ENCODE measurements at places on chromosomes 2 and 18.
A peak's percentile ranks its signal among the peaks of the same experiment; 100 is the strongest.

DNA sequence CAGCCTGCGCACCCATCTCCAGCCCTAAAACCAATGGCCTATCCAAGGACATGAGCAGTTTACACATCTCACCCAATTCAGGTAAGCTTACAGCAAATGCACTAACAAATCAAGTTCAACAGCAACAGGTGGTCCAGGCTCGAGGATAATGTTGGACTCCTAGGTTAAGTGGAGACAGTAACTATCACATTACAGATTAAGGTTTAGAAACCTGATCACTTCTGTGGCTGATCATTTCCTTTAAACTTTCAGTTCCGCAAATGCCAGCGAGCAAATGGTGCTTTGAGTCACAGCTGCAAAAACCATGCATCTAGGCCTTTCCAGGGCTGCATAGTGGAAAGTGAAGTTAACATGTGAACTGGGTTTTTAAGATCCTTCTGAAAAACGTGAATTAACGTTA lies 259.4 kb downstream of the GBX2 start:
- DNase-seq, result peak; percentile 55

DNA sequence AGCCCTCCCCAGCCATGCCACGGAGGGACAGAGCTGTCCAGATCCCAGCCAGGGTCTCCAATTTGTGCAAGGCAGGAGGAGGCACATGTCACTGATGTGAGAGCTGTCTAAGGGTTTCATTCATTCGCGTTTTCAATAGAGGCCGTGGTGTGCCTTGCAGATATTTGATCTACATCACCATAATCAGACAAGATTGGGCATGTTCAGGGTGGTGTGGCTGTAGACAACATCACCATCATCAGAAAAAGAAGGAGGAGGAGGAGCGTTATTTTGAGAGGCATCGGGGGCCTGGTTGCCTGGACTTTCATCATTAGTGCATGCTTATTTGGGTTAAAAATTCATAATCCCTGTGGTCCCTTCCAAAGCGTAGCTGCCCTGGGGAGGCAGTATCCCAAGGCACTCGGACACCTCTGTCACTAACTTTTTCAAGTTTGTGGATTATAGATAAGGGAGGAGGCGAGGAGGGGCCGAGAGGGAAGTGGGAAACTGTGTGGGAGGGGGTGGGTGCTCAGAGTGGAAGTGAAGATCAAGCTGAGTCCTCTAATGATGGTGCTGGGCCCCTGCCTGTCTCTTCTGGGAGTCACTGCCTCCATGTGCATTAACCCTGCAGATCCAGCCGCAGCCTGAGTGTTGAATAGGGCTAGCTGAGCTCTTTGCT lies 194.1 kb downstream of the CTIF start:
- no peak for DNase-seq

DNA sequence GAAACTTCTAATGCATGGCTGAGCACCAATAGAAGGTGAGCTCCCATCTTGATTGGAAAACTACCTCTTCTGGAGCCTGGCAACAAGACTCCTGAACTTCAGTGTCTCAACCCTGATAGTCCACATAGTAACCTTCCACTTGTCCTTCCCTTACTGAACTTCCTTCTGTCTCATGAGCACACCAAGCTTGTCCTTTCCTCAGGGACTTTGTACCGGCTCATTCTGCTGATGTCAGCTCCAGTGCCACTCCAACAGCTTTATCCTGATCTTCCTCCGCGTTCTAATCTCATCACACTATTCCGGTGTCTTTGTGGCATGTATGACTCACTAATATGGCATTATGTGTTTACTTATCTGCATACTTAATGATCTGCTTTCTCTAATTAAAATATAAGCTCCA lies 862.0 kb upstream of the ID2 start:
- no peak for DNase-seq

DNA sequence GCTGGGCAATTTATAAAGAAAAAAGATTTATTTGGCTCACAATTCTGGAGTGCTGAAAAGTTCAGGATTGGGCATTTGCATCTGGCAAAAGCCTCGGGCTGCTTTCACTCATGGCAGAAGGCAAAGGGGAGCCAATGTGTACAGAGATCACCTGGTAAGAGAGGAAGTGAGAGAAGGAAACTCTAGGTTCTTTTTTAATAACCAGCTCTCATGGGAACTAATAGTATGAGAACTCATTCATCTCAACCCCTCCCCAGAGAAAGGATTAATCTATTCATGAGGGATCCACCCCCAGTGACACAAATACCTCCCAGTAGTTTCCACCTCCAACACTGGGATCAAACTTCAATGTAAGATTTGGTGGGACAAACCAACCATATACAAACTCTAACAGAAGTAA lies 129.0 kb downstream of the EVA1A start:
- DNase-seq, result no peak

- no peak for DNase-seq
These were observed 40.5 kb downstream of the MYO3B start for GRCh38 chr2:170218456-170218855.

DNA sequence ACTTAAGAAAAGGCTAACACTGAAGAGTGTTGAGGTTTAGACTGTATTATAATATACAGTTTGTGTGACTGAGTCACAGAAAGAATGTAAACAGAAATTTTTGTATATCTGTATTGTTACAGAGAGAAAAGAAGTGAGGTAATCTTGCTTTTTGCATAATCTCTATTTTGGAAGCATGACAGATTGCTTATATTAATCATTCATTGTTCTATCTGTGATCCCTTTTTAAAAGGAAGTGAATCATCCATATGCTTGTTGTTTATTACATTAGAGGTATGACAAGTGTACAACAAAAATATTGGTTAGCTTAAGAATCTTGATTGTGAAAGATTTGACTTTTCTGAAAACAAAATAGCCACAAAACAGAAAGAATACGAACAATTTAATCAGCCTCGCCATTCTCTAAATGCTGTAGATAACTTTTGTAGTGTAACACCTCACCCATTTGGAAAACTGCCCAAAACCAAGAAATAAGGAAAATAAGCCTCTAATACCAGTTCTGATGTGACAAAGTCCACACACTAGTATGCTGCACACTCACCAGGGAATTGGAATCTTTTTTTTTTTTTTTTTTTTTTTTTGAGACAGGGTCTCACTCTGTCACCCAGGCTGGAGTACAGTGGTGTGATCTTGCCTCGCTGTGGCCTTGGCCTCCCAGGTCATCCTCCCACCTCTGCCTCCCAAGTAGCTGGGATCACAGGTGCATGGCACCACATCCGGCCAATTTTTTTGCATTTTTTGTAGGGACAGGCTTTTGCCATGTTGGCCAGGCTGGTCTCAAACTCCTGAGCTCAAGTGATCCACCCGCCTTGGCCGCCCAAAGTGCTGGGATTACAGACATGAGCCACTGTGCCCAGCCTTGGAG lies 91.5 kb upstream of the LPIN2 start:
- DNase-seq, result no peak

DNA sequence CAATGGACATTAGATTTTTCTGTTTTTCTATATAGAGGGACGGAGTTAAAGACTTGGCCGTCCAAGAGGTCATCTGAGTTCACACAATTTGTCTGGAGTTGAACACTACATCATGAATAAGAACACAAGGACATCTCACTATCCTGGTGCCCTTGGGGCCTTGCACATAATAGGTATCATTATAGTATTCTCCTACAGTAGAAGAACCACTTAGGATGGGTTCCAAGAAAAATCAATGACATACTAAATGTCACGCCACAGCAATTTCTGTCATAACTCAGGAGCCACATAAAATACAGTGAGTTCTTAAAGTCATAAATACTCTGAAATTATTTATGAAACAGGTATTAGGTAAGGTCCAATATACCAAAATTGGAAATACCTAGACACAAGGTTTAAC lies 154.4 kb downstream of the NCKAP5 start:
- DNase-seq, result no peak

- no peak for DNase-seq
These were observed 288.5 kb downstream of the AGPS start for GRCh38 chr2:177680866-177681712.

GRCh38 chr2:3264010-3264744 lies 113.4 kb downstream of the EIPR1 start:
- no peak for DNase-seq

DNA sequence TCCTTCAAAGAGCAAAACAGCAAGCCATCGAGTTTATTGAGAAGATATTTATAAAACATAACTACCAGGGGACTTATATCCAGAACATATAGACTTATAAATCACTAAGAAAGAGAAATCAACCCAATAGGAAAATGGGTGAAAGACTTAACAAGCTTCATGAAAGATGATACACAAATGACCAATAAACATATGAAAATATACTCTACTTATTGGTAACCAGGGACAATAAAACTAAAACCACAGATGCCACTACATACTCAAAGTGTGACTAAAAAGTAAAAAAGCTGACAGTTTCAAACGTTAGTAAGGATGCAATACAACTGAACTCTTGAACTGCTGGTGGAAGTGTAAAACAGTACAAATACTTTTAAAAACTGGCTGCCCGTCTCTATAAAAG lies 154.3 kb downstream of the TMEM163 start:
- DNase-seq, result no peak

DNA sequence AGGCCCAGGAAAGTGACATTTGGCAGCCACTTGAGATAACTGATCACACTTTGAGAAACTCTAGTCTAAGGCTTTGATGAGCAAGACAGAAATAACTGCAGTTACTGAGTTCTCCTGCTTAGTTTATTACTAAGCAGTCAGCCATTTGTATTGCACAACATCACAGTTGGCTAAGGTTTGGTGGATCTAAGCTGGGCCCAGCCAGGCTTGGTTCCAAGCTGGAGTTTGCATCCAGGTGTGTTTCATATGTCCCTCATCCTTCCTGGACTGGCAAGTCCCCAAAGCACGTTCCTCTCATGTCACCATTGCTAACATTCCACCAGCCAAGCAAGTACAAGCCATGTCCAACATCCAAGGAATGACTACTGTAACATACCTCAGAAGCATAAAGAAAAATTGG lies 71.3 kb upstream of the ZNF532 start:
- DNase-seq, result no peak

- no peak for DNase-seq
These were observed 48.1 kb upstream of the CNOT11 start for GRCh38 chr2:101204400-101205115.

GRCh38 chr2:223591596-223591995 lies 10.6 kb downstream of the SCG2 start:
- no peak for DNase-seq

GRCh38 chr18:10926621-10927161 lies 222.7 kb downstream of the PIEZO2 start:
- peak; percentile 24 for DNase-seq

GRCh38 chr2:111701266-111701665 lies 182.7 kb downstream of the ANAPC1 start:
- DNase-seq, result no peak

- DNase-seq, result no peak
These were observed 15.7 kb downstream of the DYNC1I2 start for GRCh38 chr2:171702781-171703556.

DNA sequence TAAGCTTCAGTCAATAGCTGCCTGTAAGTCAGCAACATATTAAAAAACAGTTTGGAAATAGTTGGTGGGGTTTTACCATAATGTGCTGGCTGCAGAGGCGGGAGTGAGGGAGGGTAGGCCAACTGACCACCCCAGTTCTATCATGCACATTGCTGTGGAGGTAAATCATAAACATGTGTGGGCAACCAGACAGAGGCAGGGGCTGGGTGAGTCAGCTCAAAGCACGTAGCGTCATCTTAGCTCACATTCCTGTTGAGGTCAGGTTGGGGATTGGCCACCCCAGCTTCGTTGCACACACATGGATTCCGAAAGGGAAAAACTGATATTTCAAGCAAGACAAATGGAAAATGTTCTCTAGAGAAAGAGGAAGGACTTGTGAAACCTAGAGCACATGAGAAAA lies 19.5 kb downstream of the GPR45 start:
- no peak for DNase-seq

- no peak for DNase-seq
These were observed 150.7 kb downstream of the THADA start for GRCh38 chr2:43444989-43445645.

DNA sequence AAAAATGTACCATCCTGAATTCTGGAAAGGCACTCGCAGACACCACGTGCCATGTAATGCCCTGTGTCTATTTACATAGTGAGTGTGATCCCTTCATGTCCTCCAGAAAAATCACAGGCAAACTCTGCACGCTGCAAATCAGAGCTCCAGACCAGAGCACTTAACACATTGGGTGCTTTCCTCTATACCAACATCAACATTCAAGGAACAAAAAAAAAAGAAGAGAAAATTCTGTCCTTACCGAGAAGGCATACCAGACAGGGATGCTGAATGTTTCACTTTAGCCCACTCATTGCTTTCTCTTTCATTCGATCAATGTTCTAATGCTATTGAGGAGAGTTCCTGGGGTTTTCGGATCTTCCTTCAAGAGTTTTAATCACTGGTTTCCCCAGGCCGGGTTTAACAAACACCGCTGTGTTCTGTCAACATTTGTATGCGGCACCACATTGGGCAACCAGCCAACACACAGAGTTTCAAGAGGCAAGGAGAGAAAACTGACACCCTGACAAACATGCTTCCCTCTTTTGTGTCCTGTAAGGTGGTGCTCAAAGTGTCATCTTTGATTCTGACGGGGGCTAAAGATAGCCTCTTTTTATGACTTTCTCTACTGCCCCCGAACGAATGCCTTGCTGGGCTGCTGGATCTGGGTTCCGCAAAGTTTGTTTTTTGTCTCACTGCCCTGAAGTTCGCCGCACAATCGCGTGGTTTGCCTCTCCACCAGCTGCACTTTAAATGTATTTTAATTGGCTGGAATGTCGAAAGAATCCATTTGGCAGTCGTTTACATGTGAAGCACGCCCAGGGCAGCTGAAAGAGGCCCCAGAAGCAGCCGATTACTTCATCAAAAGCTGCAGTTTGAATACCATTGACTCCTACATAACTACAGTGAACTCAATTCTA lies 106.4 kb upstream of the NCKAP5 start:
- DNase-seq, result no peak

DNA sequence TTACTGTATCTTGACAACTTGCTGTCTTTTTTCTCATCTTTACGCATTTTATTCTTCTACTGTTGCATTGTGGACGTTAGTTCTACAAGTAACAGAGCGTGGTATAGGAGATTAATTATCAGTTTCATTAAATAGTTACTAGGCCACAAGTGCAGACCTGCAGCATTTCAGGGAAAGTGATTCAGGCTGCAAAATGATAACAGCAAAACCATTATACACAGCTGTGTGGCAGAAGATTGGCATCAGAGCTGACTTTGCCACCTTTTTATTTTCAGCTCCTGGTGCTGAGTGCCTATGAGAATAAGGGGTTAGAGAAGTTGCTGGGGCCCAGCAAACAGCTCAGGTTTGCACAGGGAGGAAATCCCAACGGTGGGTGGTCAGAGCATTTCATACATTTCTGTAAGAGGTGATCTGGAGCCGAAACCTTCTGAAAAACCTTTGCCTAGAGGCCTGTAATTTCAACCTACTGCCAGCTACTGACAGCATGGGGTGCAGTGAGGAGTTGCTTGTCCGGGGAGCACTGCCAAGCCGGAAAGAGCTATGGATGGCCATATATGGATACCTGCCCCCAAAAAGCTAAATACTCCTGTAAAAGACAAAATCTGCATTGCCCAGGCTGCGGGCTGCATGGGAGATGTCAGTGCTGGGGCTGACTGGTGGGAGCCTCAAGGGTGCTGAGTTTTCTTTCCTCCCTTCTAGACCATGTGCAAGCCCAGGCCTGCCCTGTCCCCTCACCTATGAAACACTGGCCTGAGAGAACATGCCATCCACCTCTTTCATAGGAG lies 2.7 kb upstream of the CCBE1 start:
- no peak for DNase-seq
